Gastrocnemius medialis (tissue), 4 donors: ENCODE measurements at places on chromosomes 13 and 19.

DNA sequence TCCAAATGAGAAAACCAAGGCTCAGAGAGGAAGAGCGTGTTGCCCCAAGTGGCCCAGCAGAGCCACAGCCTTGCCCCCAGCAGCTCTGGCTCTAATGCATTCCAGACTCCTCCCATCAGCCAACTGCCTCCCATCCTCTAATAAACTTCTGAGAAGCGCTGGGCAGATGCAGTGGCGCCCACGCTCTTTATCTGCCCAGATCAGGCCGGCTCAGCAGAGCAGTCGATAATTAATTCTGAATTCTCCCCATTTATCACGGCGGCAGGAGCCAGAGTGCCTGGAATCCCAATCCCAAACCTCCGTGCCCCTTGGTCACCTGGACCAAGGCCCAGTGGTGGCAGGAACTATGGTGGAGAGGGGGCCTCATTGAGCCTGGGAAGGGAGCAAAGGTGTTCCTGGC, 13.9 kb downstream of the TINCR start:
- no peak for DNase-seq

GRCh38 chr13:42392716-42393572, 121.0 kb downstream of the AKAP11 start:
- DNase-seq = no peak

DNA sequence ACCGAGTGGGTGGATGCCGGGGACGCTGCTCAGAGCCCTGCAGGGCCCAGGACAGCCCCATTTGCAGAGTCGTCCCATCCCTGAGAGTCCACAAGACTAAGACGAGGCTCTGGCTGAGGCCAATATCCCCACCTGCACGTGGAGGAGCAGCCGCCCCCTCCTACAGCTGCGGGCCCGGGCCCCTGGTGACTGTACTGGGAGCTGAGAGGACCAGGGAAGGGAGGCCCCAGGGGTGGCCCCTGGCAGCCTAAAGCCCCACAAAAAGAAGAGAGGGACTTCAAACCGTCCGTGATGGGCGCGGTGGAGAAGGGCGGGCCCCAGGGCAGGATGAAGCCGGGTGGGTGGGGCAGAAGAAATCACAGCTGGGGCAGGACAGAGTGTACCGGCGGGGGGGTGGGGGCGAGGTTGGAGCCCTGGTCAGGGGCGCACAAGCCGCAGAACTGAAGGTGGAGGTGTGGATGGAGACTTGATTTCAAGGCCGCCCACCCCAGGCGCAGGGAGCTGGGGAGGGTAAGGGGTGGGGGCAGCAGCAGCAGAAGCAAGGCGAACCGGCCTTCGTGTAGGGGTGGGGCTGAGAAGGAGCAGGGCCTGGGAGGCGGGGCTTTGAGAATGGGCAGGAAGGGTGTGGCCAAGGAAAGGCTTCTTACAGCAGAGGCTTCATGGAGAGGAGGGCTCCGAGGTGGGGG, 12.9 kb downstream of the CFD start:
- DNase-seq = peak; percentile 59

DNA sequence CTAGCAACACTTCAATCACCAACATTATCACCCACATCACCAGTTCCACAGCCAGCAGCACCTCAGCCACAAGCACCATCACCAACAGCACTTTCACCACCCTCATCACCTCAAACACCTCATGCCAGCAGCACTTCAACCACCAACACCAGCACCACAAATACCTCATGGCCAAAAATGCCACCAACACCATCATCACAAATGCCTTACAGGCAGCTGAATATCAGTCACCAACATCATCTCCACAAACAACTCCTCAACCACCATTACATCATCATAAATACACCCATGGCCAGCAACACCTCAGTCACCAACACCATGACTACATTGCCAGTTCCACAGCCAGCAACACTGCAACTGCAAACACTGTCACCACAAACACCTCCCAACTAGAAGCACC, 10.4 kb downstream of the FCER2 start:
- no peak for DNase-seq

DNA sequence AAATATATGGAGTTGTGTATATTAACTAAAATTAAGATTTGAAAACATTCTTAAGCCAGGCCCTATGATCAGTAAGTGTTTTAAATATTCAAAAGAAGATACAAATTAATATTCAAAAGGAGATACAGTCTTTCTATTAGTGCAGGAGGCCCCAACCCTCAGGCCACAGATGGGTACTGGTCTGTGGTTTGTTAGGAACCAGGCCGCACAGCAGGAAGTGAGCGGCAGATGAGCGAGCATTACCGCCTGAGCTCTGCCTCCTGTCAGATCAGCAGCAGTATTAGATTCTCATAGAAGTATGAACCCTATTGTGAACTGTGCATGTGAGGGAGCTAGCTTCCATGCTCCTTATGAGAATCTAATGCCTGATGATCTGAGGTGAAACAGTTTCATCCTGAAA, 232.9 kb downstream of the FOXO1 start:
- no peak for DNase-seq

GRCh38 chr13:38348861-38349389, 726 bp upstream of the UFM1 start:
- no peak for DNase-seq

DNA sequence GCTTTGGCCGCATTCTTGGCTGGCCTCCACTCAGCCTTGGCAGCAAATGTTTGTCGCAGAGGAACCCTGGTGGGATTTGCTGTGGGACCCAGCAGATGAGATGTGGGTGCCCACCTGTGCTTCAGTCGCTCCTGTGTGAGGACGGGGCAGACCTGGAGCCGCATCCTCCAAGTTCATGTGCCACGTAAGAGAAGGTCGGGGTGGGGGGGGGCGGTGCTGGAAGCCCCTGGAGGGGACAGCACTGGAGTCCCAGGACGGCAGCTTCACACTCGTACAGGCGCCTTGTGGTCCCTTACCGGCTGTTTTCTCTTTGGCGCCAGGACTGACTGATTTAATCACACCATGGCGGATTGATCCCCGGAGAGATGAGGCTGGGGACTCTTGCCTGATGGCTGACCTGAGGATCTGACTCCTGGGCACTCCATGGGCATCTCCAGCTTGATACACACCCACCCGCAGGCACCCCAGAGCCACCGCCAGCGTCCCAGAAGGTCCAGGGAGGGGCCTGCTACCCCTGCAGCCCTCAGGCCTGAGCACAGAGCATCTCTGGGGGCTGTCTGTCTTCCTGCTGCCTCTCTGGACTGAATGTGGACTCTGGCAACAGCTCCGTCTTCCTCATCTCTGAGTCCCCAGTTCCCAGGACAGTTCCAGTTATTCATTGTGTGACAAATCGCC, 10.0 kb upstream of the GRTP1 start:
- no peak for DNase-seq

DNA sequence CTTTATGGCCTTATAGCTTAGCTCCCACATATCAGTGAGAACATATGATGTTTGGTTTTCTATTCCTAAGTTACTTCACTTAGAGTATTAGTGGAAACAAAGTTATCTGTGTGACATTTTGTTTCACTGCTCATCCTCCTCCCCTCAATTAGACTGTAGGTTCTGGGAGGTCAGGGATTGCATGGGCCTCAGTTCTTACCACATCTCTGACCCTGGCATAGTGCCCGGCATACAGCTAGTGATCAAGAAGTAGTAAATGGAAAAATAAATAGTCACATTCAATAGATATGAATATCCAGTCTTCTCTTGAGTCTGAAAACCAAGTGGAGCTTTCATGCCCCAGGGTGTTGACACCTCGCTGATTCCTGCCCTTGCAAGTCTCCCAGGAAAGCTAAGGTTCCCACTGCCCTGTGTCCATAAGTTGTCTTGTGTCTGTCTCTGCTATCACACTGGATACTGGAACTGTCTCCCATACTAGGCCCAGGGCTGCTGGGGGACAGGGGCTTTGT, 249.5 kb upstream of the TSHZ3 start:
- DNase-seq = no peak

DNA sequence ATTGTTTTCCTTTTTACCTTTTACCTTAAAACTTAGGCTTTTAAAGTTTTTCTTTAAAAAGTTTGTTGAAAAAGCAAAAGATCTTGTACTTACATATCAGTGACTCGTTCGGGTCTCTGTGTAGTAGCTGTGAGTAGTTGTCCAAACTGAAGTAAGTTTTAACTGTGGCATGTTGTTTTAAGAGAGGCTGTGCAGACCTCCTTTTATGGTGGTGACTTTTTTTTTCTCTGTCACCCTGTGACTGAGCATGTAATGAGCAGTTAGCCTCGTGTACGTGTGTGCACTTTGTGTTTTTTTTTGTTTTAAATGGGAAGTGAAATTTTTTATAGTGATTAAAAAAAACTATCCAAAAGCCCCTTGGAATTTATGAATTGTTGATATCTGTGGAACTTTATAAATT, at the start of gene GPR183:
TSS of gene GPR183 (minus strand) at position 153 of the 400 bp plus-strand sequence. CDS start 11,254 bp downstream, outside the sequence.
- DNase-seq = no peak

GRCh38 chr19:46901701-46902401, 41.1 kb downstream of the ARHGAP35 start:
- no peak for DNase-seq

- DNase-seq = no peak
Observed at GRCh38 chr13:106087201-106087600, 448.3 kb downstream of the EFNB2 start.

- no peak for DNase-seq
Observed at GRCh38 chr19:49120325-49120683, 960 bp downstream of the PPFIA3 start.
